ENCODE measurements at places on chromosomes 4 and X.
A peak's percentile ranks its signal among the peaks of the same experiment; 100 is the strongest.

- peak; percentile 42 for DNase-seq
Measured at GRCh38 chrX:132022967-132023895, at the start of gene STK26. STK26 (plus strand) TSS chrX:132023302; CDS start chrX:132023618, 316 bp downstream.

DNA sequence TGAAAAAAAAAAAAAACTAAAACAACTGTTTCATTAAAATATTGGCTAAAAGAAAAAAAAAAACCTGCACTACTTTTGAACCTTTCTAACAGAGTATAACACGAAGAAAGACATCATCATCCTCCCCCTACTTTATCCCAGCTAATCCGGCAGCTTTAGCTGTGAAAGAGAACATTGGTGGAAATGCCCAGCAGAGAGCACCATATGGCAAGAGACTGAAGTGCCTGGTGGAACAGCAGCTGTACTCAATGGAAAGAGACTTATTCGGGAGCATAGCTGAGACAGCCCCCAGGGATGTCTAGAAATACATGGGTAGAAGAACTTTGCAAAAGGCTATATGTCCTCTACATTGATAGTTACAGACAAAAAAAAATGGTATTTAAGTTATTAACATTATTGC lies 30.3 kb downstream of the STPG2 start:
- no peak for DNase-seq

DNA sequence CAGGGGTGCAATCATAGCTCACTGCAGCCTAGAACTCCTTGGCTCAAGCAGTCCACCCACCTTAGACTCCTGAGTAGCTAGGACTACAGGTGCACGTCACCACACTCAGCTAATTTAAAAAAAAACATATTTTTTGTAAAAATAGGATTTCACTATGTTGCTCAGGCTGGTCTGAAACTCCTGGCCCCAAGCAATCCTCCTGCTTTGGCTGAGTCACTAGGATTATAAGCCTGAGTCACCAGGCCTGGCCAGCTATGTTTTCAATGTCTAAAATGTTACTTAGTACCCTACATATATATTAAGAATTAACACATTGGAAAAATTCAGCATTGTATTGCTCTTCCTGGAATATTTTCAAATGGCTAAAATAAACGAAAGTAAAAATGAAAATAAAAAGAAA lies 37.5 kb downstream of the PNPLA4 start:
- DNase-seq: no peak

- no peak for DNase-seq
Measured at GRCh38 chr4:106268786-106269185, 47.2 kb downstream of the TBCK start.

Data from NCI-H1105 (cell line).